ENCODE measurements at places on chromosomes 2 and 18.

DNA sequence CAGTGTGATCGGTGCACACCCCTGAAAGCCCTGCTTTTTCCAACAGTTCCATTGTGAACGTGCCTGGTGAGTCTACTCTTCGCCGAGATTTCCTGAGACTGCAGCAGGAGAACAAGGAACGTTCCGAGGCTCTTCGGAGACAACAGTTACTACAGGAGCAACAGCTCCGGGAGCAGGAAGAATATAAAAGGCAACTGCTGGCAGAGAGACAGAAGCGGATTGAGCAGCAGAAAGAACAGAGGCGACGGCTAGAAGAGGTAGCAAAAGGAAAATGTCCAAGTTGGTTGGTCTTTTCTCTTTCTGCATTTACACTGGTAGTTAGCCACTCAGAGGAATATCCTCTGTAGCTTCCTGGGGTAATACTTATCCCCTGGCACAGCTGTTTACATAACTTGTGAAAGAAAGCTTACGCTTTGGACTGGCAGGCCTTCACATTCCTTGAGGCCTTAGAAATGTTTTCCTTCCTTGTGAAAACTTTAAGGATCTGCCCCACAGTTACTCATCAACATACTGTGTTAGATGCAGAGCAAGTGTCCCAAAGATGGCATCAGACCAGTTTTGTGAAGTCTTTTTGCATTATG is 146.6 kb downstream of the MAP4K4 start:
- peak; percentile 87 for DNase-seq

DNA sequence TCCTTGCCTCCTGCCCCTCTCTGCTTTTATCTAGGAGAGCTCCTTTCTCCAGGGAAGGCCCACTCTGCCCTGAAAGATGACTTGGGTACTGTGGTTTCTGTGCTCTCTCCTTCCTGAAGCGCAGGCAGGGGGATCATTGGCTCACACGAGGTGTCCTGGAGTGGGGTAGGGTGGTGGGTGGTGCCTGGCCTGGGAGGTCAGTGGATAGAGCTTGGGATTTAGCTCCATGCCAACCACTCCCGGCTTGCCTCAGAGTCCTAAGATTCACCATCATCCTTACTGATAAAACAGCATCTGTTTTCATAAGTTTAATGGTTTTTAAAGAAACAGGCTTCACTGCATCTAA is 63.1 kb downstream of the CIB4 start:
- DNase-seq = no peak

- peak; percentile 87 for DNase-seq
These were observed 239.5 kb downstream of the WDR7 start for GRCh38 chr18:56890632-56891031.

- no peak for DNase-seq
These were observed 116.1 kb upstream of the GLI2 start for GRCh38 chr2:120619579-120619978.

DNA sequence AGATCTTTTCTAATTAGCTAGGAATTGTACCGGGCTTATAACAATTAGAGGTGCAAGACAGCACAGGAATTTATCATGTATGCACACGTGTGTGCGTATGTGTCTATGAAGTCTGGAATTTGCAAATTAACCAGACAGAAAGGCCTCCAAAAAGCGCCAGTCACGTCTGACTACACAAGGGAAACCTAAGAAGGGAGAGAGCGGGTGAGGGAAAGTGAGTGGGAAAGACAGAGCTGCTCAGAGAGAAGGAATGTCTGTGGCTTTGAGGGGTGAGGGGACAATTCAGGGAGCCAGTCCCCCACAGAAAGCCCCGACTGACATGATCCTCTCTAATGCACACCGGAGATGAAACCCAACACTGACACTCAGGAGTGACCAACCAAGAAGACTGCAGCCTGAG is 197.7 kb upstream of the SH3BP4 start:
- DNase-seq = no peak

- no peak for DNase-seq
These were observed 43.0 kb upstream of the CYBRD1 start for GRCh38 chr2:171479154-171479814.

- no peak for DNase-seq
These were observed 39.6 kb upstream of the PGAP1 start for GRCh38 chr2:196966061-196966460.

GRCh38 chr2:100241236-100241635 is 81.1 kb downstream of the LONRF2 start:
- no peak for DNase-seq
